Hematopoietic multipotent progenitor cell treated with erythropoietin and hydrocortisone succinate and interleukin-3 and kit ligand, for 8 days (in vitro differentiated cells): ENCODE measurements at places on chromosomes 6 and 20.

DNA sequence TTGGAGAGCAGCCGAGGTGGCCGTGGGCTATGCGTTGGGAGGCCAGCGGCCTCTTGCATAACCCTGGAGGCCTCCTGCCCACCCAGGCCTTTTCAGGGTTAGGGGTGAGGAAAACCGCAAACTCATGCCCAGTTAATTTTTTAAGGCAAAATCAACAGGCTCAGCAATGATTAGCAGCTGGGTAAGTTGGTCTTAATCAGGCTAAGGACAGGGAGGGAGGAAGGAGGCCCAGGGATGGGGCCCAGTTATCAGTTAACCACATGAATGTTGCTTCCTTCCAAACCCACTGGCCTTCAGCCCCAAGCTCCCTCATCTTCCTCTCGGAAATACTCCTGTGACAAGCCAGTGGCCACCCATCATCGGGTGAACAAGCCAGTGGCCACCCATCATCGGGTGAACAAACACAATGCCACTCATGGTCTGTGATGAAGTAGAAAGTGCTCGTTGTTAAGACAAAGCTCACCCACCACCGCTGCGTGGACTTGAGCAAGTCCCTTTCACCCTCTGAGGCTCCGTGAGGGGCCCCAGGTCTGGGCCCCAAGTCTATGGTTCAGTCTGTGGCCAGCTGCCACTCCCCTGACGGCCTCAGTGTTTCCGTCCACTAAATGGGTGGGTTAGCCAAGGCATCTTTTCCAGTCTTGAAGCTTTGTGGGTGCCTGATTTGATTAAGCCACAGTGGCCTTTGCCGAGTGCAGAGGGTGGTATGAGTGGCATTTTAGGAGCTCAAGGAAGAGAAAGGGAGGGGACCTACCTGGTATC, 39.4 kb downstream of the HNF4A start:
- peak; percentile 93 for DNase-seq

- peak; percentile 17 for DNase-seq
Measured at GRCh38 chr6:35044761-35045421, 96.2 kb downstream of the TCP11 start.

GRCh38 chr6:158219228-158219627, 51.1 kb downstream of the GTF2H5 start:
- peak; percentile 29 for DNase-seq

GRCh38 chr6:134379076-134379475, 61.2 kb upstream of the SGK1 start:
- DNase-seq, result no peak

DNA sequence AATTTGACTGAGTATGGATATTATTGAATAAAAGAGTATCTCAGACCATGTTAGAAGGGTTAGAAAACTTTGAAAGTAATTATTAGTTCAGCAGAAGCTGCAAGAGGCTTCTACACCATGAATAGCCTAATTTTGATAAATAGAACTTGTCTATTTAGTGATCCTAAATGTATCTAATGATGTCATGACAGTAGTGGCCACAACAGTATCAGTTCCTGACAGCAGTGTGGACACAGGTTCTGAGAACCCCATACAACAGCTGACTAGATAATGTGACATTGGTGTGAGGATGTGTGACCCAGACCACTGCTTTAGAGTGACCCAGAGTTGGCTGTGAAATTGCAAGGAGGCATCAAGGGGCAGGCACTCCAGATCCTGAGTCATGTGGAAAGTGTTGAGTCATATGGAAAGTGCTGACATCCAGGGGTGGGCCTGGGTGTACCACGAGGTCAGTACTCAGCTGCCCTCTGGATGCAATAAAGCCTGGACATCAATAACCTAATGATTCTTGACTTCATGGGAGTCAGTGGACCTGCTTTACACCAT, 754.7 kb downstream of the DHX35 start:
- no peak for DNase-seq

- DNase-seq, result no peak
Measured at GRCh38 chr6:56956491-56956890, 1.6 kb downstream of the BEND6 start.

- no peak for DNase-seq
Measured at GRCh38 chr6:169558774-169559441, 142.9 kb downstream of the WDR27 start.

DNA sequence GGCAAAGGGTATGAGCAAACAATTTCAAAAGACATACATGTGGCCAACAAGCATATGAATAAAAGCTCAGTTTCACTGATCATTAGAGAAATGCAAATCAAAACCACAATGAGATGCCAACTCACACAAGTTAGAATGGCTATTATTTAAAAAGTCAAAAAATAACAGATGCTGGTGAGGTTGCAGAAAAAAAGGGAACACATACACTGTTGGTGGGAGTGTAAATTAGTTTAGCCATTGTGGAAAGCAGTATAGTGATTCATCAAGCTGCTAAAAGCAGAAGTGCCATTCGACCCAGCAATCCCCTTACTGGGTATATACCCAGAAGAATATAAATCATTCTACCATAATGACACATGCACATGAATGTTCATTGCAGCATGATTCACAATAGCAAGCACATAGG, 6.7 kb upstream of the KHDC1L start:
- DNase-seq, result no peak

DNA sequence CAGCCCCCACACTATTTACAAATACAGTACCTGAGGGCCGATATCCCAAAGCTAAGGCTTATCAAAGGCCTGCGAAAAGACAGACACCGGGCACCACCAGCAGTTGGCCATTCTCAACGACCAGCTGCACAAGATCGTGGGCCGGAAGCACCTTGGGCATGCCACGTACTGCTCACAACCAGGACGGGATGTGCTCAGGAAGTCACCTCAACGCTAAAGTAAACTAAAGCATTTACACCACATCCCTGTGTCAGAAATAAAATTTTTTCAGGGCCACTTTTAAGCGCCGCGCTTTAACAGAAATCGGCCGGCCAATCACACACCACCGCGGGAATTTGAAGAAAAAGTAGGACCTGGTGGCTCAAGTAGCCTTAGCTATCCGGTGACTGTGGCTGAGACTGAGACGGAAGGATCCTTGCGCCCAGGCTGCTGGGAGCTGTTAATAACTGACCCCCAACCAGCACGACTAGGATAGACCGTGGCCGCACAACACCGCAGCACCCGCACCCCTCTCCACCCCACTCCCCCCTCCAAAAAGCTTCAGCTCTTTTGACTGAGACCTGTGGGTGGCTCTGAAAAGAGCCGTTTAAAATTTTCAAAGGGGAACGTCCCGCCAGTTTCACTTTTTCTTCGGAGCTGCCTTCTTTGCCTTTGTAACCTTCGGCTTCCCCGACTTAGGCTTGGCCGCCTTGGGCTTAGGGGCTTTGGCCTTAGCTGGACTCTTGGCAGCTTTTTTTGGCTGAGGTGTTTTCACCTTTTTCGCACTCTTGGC, 131.2 kb upstream of the BTN3A2 start:
- DNase-seq, result peak; percentile 87

DNA sequence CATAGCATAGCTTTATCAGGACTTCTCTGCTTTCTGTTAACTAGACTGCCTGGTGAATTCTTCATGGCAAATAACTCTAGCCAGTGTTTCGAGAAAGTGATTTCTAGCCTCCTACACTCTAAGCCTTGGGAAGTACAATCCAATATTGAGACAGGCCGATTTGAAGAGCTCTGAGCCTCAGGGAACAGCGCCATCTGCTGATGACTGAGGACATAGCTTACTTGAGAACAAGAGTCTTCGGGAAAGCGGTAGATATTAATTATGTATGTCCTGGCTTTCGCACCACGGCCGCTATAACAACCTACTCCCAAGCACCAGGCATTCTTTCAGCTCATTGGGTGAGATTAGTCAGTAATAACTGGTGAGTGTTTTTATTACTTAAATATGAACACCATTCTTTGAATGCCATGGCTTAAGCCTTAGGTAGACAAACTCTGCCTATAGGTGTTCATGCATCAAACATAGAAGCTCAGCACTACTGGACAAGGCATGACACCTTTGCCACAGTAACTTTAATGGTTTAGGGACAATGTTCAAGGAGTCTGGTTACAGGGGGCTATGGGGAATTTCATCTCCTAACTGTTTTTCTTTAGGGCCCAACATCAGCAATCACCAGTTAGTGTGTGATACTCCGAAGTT, 518.6 kb downstream of the BMP2 start:
- peak; percentile 68 for DNase-seq

GRCh38 chr6:2653369-2654032, 97.2 kb downstream of the MYLK4 start:
- DNase-seq, result no peak

GRCh38 chr6:26536571-26537159, 1.5 kb upstream of the HMGN4 start:
- peak; percentile 75 for DNase-seq

DNA sequence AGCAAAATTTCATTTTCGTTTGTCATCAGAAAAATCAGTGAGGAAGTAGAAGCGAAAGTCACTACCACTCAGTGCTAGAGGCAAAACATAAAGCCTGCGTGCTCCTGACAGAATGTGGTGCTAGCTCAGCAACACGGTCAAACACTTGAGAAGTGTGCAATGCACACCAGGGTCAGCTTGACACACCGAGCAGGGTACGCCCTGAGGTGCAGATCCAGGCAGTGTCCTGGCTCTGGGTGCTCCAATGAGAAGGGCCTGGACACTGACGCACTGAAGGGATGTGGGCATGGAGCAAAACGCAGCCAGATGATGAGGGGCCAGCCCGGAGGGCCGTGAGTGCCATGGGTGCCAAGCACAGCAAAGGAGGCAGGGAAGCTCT, 5.9 kb downstream of the RNASET2 start:
- no peak for DNase-seq

DNA sequence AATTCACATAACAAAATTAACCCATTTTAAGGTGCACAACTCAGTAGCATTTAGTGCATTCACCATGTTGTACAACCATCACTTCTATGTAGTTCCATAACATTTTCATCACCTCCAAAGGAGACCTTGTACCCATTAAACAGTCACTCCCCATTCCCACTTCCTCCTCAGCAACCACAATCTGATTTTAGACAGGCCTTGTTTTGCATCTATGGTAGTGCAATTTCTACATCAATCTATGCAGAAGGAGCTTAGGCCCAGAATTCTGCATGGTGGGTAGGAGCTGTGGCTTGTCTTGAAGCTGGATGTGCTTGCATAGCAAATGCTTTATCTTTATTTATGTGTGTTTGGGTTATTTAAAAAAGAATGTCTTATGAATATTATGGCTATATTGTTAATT, 13.5 kb upstream of the HLA-DQA1 start:
- DNase-seq, result no peak

- DNase-seq, result peak; percentile 93
Measured at GRCh38 chr6:126123226-126123625, 136.9 kb downstream of the TRMT11 start.

- no peak for DNase-seq
Measured at GRCh38 chr6:160974304-160974771, 17.2 kb upstream of the MAP3K4 start.

DNA sequence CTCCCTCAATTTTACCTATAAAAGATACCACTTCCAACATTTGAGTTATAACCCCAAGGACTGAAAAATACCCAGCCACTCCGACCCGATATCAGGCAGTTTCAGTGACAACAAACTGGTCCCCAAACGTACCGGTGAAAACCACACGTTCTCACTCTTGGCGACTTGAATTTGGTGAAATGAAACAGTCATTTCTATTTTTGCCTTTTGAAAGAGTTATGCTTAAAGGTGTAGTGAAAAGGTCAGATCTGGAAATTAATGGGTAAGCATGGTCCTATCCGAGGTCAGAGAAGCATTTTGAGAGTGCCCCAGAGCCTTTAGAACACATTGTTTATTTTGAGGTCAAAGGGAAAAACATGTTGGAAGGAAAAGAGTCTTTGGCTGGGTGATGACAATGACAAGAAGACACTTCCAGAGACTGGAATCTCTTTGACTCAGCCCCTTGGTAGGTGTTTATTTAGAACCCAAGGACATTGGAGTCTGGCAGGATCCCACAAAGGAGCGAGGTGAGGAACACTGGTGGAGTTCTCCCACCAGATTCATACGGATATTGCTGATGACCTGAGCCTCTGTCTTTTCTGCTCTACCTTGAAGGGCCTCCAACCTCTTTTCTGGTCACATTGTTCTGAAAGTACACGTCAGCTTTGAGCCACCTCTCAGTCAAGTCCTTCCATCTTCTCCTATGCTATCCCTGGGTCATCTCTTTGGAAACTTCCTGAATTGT, 235.0 kb downstream of the GMPR start:
- DNase-seq, result no peak

DNA sequence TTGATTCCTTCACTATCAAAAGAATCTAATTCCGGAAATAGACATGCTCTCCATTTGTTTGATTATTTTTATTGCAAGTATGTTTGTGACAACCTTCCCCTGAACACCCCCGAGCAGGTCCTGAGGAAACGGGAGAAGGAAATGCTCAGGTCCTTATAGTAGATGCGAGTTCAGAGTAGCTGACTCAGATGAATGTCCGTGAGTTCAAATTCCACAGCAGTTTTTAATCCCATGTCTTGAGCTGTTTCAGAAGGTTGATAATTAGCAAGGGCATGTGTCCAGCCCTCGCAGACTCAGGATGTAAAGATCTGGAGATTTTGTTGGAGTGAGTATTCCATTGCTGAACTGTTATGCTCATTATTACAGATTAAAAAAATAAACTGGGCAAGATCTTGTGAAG, 169.3 kb downstream of the BCAS1 start:
- no peak for DNase-seq

GRCh38 chr20:61455508-61456215, 203.6 kb downstream of the CDH4 start:
- DNase-seq, result no peak

DNA sequence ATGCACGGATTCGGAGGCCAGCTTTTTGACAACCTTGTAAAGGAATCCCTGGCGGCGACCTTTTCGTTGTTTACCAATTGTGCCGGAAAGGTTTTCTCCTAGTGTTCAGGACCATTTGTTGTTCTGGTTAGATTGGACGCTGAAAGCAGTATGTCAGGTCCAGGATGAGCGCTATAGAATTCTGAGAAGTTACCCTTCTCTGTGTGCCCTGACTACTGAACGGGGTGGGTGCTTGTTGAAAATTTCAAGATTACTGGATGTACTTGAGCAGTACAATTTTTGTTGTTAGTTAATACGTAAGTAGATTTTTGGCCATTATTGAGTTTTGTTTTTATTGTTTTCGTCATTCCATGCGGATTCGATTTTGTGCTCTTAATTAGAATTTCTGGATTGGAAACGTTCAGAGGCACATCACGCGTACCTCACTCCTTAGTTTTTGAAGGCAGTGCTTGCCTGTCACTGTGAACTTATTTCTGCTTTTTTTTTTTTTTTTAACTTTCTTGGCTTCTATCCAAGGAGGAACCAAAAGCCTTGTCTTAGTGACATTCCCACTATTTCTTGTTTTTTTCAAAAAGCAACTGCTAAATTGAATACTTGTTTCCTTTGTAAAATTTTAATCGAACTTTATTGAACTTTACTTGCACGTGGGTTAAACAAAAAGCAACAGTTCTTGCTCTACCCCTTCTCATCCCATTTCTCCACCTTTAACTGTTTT, 898 bp downstream of the XRN2 start:
- DNase-seq, result peak; percentile 43

GRCh38 chr20:48047447-48047846, 262.2 kb upstream of the SULF2 start:
- DNase-seq, result no peak
